ENCODE measurements at places on chromosomes 5 and 9.

- DNase-seq = no peak
Measured at GRCh38 chr5:158877124-158877581, 222.6 kb downstream of the EBF1 start.

GRCh38 chr5:133347039-133347438, 265.3 kb downstream of the FSTL4 start:
- no peak for DNase-seq

DNA sequence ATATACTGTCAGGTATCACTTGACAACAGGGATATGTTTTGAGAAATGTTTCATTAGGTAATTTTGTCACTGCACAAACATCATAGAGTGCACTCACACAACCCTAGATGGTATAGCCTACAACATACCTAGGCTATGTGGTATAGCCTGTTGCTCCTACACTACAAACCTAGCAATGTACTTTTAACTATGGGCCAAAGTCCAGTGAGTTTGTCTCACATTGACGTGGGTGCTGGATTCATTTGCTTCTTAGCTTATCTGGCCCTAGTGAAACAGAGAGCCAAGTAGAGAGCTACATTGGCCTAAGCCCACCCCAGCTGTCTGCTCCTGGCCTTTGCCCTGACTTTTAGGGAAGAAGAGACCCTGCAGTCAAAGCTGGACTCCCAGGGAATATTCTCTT, 180.7 kb upstream of the EGFLAM start:
- DNase-seq = no peak

GRCh38 chr5:112005623-112005930, 248.6 kb upstream of the NREP start:
- DNase-seq = no peak

- no peak for DNase-seq
Measured at GRCh38 chr5:17481378-17481777, 16.7 kb upstream of the TAF11L2 start.

- DNase-seq = peak; percentile 90
Measured at GRCh38 chr9:19728101-19728500, 60.7 kb downstream of the SLC24A2 start.

DNA sequence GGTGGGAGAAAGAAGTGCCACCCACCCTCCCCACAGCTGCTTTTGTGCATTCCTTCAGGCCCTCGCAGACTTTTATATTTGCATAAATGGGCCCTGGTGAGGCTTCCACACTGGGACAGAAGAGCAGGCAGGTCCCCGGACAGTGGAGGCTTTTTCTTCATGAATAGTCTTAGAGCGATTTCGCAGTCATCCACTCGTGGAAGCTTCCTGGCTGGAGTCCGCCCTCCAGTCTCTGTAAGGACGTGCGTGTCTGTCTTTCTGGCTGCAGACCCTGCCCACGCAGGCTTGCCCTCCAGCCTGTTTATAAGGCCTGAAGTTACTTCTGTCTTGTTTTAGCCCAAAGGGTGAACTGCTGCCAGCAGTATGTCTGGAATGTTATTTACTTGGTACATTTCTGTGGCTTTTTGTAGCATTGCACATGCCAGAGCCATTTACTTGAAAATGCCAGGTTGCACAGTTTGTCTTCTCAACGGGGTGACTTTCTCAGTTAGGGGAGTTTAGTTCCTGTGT, 195.7 kb downstream of the AOPEP start:
- DNase-seq = no peak

DNA sequence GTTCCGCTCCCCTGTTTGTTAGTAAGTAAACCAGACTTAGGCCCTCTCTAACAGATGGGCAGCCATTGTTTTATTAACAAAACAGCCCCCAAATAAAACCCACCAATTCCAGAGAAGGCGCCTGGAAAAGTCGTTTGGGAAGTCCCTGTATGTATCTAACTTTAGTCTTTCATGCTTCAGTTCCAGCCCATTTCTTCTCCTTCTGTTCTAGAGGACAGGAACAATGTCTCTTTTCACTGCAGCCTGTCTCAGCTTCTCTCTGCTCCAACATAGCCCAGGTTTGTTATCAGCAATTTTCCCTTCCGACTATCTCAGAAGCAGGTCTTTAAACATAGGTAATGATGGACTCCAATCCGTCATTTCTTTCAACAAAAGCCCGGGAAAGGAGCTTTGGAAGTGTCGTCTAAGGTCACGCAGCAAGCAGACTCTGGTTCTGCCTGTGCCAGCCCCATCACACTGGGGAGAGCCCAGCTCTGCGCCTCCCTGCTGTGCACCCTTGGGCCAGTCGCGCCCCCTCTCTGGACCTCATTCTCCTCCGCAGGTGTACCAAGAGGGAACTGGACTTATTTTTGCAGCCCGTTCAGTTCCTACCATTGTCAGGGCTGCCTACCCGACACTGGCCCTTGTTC, 9.6 kb upstream of the AKNA start:
- no peak for DNase-seq

DNA sequence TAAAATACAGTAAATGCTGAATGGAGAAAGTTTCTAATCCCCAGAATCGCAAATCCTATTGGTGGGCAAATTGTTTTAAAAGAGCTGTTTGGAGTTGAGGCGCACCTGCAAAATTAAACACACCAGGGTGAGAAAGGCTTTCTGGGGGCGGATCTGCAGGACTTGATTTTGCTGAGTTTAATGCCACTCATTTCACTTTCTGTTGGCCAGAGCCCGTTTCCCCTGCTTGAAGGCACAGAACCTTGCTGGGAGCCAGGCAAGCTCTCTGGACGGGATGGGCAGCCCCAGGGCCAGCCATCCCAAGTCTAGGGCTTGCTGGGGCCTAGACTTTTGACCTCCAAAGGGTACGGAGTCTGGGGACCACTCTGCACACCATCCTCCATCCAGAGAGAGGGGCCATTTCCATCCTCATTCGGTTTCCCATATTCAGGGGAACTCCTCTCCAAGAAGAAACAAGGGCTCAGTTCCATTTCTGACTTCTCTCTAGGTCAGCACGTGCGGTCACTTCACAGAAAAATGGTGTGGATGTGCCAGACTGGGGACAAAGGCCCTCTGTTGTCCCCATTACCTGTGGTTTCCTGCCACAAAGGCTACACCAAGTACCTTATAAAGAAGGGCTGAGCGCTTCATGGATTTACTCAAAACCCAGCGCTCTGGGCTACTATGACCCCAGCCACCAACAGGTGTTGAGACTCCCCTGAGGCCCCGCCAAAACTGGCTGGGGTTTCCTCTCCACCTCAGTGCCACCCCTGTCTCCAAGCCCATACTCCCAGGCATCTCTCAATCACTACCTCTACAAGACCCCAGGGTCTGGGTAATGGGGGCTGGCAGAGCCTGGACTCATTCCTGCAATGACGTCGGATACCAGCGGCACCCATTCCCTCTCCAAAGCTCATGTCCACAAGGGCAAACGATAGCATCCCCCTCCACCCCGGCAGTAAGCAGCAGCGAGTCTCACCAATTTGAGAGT, 170.0 kb downstream of the AUH start:
- no peak for DNase-seq

Data from brain (organoid and tissue), 16 donors.